ENCODE measurements at places on chromosomes 3 and 15.

DNA sequence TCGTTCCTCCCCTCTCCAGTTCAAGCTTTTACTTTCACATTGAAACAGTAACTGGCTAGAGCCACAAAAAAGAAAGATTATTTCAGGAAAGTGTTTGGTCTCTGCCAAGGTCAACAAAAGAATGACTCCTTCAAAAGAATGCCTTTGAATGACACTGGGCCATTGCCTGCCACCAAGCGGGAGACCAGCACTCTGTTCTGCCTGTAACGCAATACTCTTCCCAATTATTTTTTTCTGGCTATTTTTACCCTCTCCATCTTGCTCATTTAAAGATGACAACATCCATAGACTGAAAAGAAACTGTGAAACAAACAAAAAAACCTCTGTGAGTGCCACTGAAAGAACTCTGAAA lies 37.3 kb downstream of the EHHADH start:
- peak; percentile 17 for DNase-seq

GRCh38 chr3:74122281-74122680 lies 492.2 kb downstream of the CNTN3 start:
- no peak for DNase-seq

DNA sequence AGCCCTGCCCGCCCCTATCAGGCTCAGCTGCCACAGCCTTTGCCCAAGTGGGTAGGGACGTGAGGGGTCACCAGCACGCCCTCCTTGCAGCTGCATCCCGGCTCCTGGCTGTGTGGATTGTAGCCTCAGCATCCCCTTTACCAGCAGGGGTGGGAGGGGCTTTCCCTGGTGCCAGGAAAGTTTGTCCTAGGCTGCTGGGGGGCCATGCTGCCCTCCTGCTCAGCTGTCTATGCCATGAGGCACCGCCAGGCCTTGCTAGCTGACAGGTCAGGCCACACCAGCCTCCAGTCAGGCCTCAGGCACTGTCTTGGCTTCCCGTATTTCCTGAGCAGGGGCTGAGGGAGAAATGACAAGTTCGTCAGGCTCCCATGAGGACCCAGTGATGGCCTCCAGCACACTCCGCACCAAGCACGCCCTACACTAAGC lies 32.3 kb downstream of the TKT start:
- no peak for DNase-seq

DNA sequence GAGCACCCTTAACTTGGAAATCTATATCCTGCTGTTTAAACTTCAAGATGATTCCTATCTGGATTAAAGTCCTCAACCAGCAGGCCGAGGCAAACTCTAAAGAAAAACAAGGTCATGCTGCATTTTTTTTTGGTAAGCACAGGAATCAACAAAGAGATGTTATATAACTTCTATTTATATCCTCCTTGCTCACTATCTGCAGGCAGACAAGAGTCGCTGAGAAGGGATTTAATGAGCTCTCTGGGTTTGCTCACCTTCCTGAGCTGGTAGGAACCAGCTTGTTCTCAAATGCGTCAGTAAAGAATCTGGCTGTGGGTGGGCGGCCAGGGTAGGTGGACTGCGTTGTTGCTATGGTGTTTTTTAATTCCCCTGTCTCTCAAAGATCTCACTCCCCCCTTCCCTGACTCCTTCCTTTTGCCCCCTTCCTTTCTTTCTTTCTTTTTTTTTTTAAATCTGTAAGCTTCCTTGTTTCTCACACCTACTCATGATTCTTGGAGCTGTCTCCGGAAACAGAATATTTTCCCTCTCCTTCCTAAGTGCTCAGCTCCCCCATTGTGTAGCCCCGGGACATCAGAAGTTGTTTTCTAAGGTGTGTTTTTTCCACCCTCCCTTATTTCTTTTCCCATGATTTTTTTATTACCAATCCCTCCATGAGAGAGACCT lies 228.8 kb upstream of the BHLHE40 start:
- DNase-seq = no peak

DNA sequence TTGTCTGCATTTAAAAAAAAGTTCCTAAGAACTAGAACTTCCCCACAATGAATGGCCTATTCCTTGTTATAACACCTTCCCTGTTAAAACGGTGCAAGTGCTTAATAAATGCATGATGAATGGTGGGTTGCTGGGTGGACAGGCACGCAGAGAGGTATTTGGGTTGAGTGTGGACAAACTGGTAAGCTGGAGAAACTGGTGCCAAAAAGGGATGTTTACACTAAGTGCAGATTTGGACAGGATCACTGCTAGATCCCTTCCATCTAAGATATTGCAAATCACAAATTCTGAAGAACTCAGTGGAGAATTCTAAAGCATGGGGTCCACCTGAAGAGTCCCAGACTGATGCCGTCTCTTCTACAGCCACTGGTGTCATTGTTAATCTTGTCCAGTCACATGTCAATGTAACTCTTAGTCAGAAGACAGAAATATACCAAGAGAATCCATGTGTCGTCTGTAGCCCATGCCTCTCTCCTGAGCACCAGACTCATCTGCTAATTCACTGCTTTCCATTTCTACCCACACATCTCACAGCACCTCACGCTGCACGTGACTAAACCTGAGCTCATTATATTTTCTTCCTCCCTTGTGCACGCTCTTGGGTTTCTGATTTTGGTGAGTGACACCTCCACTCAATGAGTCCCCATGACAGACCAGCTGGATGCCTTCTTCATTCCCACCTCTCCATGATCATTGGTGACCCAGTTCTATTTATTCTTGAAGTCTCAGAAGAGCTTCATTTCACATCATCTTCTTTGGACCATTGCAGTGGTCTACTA lies 328.9 kb downstream of the THSD4 start:
- DNase-seq = no peak

DNA sequence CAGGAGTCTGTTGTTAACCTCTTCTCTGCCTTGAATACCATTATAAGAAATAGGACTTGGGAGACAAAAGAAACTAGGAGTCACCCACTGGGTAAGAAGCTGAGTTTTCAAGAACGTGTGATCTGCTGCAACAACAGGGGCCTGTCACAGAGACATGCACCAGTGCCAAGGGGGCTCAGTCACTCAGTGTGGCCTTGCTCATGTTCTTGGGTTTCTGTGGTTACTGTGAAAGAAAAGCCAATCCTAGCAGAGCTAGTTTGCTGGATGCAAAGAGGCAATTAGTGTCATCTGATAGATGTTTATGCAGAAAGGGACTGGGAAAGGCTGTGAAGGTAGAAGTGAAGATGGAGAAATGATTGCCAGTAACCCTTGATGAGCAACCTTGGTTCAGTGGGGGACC lies 126.3 kb downstream of the IQCH start:
- DNase-seq = no peak

DNA sequence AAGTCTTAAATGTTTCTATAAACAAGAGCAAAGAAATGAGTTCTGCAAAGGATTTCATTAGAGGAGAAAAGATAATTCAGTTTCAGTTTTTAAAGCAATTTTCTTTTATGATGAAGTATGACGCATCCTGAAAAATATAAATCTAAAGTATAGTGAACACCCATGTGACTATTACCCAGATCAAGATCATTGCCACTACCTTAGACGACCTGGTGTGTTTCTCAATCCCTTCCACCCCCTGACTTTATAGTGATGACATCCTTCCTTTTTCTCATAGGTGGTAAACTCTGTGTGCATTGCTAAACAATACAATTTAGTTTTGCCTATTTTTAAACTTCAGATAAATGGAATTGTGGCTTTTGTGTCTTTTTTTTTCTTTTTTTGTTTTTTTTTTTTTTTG lies 8.4 kb downstream of the STT3B start:
- peak; percentile 18 for DNase-seq

DNA sequence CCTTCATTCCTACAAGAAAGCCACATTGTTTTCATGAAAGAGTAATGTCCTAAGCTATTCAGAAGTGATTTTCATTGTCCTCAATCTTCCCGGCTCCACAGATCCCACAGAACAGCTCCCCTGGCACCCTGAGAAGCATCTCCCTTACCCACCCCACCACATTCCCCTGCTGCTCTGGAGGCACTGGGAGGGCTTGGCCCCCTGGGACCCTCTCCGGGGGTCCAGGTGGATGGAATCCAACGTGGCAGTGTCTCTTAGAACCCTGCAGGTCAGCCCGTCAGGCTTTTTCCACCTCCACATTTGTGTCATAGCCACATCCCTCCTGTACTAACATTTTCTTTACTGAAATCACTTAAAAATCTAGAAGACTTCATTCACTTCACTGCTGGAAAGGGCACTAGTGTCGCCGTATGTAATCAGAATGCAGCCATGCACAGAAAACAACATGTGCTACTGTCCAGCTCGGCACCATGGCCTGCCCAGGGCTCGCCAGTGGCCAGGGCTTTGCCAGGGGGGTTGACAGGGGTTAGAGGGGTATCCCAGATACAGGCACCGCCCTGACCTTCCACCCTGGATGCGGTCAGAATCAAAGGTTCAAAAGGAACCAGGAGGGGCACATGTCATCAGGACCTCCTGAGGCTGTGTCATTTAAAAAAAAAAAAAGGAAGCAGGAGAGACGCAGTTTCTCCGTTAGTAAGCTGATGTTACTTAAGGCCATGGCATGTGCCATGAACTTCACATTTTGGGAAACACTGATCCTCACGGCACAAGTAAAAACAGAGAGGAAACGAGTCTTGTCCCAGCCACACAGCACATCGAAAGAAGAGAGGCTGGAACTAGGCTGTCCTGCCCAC lies 106.3 kb downstream of the LSM3 start:
- no peak for DNase-seq

DNA sequence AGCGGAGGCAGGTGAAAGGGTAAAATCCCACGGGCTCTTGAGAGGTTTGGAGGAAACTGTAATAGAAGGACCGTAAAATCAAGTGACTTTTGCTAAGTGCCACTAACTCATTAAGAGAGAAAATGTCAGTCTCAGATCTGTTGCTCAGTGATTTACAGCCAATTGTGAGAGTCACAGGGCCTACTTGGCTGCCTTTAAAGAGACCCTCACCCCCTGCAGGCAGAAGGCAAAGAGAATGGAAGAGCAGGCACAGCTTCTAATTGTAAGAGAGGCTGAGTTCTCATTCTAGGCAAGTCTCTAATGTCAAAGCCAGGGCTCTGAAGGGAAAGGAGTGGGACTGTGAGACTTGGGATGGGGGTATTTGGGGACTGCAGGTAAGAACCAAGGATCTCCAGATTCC lies 9.3 kb upstream of the SYNM start:
- no peak for DNase-seq

DNA sequence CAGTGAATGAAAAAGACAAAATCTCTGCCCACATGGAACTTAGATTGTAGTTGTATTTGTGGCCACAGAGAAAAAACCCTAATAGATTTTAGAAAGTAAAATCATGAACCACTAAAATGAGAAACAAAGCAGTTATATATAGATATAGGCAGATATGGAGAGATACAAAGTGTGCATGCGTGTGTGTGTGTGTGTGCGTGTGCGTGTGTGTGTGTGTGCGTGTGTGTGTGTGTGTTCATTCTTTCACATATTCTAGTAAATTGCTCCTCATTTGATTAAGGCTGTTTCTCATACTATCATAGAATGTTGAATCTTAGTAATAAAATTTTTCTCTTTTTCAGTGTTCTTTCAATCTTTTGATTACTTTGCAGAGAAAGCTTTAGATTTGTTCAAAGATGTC lies 118.6 kb downstream of the DNAJB8 start:
- no peak for DNase-seq

- no peak for DNase-seq
Measured at GRCh38 chr3:17243621-17244020, 358.9 kb downstream of the PLCL2 start.

DNA sequence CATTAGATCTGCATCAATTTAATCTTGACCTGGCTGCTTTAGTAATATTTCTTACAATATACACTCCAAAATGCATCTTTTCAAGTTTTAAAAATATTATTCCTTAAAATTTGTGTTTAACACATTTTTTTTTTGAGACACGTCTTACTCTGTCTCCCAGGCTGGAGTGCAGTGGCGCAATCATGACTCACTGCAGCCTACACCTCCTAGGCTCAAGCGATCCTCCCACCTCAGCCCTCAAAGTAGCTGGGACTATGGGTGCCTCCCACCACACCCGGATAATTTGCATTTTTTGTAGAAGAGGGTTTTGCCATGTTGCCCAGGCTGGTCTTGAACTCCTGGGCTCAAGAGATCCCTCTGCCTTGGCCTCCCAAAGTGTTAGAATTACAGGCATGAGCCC lies 73.6 kb downstream of the ETV5 start:
- DNase-seq = peak; percentile 60

DNA sequence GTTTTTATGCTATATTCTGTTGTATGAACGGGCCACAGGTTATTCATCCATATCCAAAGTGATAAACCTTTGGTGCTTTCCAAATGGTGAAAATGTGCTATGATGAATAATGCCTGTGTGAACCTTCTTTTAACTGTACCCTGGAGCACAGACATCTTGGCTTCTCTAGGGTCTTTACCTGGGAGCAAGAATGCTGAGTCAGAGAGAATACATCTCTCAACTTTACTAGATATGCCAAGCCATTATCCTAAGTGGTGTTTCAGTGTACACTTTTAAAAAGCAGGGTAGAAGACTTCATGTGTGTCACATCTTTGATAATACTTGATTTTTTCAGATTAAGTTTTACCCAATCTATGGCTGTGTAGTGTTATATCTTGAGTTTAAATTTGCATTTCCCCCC lies 23.5 kb upstream of the XYLB start:
- DNase-seq = no peak

GRCh38 chr3:177329854-177330253 lies 132.6 kb upstream of the TBL1XR1 start:
- no peak for DNase-seq

- no peak for DNase-seq
Measured at GRCh38 chr15:74798388-74799254, 14.0 kb upstream of the LMAN1L start.

GRCh38 chr3:54283470-54283869 lies 161.1 kb downstream of the CACNA2D3 start:
- DNase-seq = peak; percentile 36

DNA sequence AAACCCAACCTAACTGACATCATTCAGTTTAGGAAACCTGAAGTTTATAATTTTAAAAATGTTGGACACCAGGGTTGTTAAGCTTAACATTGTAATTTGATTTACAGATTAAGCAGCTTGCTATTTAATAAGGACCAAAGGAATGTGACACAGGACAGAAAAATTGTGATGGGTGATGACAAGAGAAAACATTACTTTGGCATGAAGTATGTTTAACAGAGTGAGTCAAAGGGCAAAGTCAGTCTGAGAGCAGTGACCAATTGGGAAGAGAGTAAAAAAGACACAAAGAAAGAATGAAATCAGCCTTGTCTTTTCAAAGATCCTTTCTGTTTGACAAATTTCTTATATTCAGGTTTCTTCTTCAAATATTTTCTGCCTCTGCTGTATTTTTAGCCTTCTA lies 1301.6 kb downstream of the SI start:
- no peak for DNase-seq

GRCh38 chr3:141355242-141355641 lies 13.1 kb upstream of the ZBTB38 start:
- DNase-seq = no peak

- no peak for DNase-seq
Measured at GRCh38 chr3:65532749-65533148, 506.0 kb downstream of the MAGI1 start.

- no peak for DNase-seq
Measured at GRCh38 chr3:10223676-10224639, 24.3 kb upstream of the TATDN2 start.

DNA sequence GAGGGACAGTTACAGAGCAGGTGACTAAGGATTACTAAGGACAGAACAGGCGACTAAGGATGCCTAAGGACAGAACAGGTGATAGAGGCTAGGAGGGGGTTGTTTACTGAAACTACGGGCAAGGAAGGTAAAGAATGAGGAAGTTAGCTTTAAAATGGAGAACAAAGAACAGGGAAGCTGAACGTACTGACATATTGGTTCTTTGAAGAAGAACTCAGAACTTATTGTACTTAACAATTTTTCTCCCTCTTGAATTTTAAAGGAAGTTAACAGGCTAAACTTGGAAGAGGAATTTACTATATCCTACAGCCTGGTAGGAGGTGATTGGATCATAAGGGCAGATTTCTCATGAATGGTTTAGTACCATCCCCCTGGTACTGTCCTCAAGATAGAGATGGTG lies 290.2 kb downstream of the SHQ1 start:
- no peak for DNase-seq
